Activated T-helper 17 cell treated with anti-CD3 and anti-CD28 coated beads, Interleukin-2, amount 50 U/mL, for 72 hours (primary cell): ENCODE measurements at places on chromosomes 5 and 9. TPM values are rescaled to one million over a fixed set of nuclear protein-coding genes. Genes with fewer than 3 reads are reported as not detected.
A peak's percentile ranks its signal among the peaks of the same experiment; 100 is the strongest.

The SLC6A7 gene
- total RNA-seq = not detected

The PCSK5 gene
- 3.8 TPM for total RNA-seq

The IL3 gene
- 9.0 TPM for total RNA-seq

The RNF208 gene
- 3.5 TPM for total RNA-seq

The PCDHGA6 gene
- 0.06 TPM for total RNA-seq

The TAF11L5 gene
- not detected for total RNA-seq

The PRDM9 gene
- not detected for total RNA-seq

The PCDHGB1 gene
- not detected for total RNA-seq

The NEURL1B gene
- 1.2 TPM for total RNA-seq

The PKD2L2 gene
- total RNA-seq = not detected

The MYOT gene
- total RNA-seq = not detected

The SLC22A4 gene
- 0.58 TPM for total RNA-seq

The PCDHGA7 gene
- not detected for total RNA-seq

The PTPN3 gene
- 0.82 TPM for total RNA-seq

The IFNA6 gene
- total RNA-seq = not detected

The FGFR4 gene
- 1.7 TPM for total RNA-seq

- peak; percentile 66 for ATAC-seq
These were observed at the start of gene TMEFF1 for GRCh38 chr9:100472788-100473275. TMEFF1 (plus strand) TSS chr9:100473149; CDS start chr9:100473545, 396 bp downstream.

DNA sequence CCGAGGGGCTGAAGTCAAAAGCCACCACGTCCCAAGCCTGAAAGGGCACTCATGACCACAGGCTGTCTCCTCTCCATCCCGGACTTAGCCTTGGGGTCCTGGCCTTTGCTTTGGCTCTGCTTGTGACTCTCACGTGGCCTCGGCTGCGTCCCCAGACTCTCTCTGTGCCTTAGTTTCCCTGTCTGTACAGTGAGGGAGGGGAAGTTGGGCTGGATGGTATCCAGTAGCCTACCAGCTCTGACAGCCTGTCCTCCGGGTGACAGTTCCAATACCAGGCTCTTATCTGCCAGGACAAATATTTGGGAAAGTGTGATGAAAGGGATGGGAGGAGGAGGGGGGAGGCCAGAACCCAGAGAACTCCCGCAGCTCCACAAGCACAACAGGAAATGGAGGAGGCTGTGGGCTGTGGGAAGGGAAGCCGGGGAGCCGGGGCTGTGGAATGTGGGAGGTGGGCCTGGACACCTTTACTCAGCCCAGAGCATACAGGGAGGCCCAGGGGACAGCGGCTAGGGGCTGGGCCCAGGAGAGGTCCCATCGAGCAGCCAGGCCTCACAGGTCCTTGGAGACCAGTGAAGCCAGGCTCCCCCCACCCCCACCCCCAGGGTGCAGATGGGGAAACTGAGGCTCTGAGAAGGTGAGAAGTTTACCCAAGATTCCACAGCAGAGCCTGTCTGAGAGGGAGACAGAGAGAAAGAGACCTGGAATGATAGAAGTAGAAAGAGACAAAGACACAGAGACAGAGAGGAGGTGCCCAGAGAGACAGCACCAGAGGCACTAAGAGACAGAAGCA, 18.3 kb downstream of the PDGFRB start:
- ATAC-seq = no peak

DNA sequence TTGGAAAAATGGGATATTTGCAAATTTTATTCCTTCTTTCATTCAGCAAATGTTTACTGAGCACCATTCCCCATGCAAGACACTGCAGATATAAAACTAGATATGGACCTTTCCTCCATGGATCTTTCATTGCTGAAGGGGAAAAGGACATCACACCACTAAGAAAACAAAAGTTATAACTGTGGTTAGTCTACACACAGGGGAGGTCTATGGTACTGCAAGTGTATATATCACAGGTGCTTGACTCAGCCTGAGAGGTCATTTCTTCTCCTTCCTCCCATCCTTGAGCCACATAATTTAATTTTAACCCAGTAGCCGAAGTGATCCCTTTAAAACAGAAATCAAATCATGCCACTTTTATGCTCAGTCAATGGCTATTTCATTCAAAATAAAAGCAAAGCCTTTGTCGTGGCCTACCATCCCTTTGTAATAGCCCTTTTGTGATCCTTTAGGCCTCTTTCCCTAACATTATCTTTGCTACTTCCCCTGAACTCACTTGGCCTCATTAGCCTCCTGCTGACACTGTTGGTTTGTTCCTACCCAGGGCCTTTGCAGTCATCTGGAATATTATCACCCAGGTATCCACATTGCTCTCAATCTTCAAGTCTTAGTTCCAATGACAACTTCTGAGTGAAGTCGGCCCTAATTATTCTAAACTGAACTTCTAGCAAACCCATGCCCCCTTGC, 213.2 kb downstream of the GABRB2 start:
- ATAC-seq = no peak

DNA sequence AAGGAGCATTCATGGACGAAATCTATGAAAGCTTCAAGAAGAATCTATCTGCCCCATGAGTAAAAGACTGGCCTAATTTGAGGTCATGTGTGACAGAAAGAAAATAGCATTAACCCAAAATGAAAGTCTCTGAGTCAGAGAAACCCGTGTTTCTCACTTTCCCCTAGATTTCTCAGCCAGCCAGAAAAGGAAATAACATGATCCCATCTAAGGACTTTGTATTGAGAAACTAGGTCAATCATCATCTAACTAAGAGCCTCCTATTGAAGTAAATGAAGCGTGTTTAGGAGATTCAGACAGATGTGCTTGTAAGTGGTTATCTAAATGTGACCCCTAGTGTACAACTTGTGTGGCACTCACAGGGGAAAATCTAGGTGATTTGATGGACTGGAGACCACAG, 77.3 kb upstream of the ZNF366 start:
- peak; percentile 92 for ATAC-seq

DNA sequence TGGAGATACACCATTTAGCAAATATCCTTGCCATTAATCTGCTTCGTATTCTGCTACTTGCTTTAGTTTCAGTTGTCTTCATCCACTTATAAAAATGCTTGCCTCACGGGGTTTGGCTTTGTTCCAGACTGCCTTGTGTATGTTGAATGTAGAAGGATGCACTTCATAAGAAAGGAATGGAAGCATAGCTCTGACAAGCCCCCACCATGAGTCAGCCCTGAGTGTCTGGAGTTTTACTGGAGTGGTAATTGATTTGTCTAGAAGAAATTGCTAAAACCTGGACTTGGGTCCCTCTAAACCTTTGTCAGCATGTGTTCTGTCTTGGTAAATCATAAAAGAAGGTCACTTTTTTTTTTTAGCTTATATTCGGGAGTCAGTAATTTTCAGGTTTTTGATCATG, 4.6 kb downstream of the TEX48 start:
- ATAC-seq = no peak

DNA sequence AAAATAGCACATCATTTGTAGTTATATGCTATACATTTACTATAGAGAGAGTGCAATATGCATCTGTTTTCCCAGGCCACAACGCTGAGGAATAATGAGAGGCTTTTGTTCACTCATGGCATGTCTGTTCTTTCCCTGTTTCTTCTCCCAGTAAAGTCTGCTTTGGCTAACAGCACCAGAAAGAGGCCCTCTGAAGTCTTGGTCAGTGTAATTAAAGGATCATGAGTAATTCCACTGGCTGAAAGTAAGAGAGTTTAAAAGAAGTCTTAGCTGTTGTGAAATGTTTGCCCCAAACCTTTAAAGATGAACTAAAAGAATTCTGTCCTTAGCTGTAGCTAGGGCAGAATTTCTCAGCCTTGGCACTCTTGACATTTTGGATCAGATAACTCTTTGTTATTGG, 228.8 kb downstream of the TLE4 start:
- ATAC-seq = no peak

GRCh38 chr9:95607507-95607906, 90.7 kb upstream of the PTCH1 start:
- ATAC-seq = no peak

GRCh38 chr9:21836437-21837161, 34.2 kb downstream of the MTAP start:
- ATAC-seq = peak; percentile 60

GRCh38 chr9:92163276-92163675, 48.1 kb upstream of the SPTLC1 start:
- ATAC-seq = no peak

DNA sequence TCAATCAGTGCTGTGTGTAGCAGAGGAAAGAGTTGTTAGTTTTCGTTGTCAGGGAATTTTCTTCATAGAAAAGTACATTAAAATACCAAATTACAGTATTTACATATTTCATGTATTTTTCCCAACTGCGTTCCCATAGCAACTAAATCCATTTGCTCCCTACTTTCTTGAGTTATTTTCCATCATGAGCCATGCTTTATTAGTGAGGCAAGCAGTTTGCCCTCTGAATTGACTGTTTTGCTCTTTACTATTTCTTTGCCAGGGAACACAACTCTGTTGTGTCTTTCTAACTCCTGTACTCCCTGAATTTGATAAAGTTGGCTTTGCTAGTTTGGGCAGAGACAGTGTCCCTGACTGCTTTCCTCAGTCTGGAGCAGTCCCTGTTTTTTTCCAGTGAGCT, 276.2 kb upstream of the SLC30A5 start:
- ATAC-seq = no peak

DNA sequence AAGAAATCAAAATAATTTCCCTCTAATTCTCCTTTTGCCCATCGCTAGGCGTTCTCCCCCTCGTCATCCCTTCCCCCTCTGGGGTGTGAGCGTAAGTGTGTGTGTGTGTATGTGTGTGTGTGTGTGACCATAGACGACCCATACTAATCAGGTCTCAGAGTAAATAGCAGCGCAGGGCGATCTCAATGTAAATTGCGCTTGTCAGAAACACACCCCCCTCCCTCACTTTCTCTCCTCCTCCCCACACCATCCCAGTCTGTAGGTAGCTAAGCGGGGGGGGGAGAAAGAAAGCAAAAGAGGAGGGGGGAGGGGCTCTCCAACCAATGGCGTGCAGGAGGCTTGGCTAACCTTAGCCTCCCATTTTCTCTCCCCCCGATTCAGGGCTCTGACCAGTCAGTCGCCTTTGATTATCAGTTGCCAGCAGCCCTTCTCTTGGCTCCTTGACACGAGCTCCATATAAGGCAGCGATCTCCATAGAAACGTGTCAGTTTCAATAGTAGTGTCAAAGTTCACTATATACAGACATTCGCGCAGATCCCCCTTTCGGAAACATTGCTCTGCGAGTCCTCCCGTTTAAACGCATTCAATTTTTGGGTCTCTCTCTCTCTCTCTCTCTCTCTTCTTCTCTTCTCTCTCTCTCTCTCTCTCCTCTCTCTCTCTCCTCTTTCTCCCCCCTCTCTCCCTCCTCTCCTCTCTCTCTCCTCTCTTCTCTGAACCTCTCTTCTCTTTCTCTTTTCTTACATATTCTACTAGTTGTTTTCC, at the start of gene NR2F1:
TSS of gene NR2F1 (plus strand) at position 546 of the 762 bp plus-strand sequence. CDS start 1,802 bp downstream, outside the sequence.
- ATAC-seq = no peak

- ATAC-seq = no peak
These were observed 364.4 kb upstream of the KIF2A start for GRCh38 chr5:61941637-61942036.

DNA sequence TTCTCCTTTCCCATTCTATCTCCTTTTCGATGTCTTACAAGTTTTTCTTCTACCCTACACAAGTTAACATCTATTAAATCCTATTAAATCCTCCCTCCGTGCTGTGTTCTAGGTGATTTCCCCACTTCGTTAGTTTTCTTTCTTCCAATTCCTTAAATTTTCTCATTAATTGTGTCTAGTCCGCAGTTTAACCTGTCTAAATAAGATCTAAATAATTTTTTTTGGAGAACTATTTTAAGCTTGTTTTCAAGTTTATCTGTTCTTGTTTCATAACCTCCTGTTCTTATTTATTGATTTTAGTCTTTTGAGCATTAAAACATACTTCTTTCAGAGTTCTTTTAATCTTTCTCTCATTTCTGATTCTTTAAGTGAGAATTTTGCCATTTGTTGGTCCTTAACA, 109.3 kb downstream of the UHRF2 start:
- no peak for ATAC-seq

- peak; percentile 76 for ATAC-seq
These were observed 75.2 kb downstream of the LMNB1 start for GRCh38 chr5:126852091-126852571.

GRCh38 chr9:135297456-135298075, 182.0 kb upstream of the PPP1R26 start:
- ATAC-seq = no peak

DNA sequence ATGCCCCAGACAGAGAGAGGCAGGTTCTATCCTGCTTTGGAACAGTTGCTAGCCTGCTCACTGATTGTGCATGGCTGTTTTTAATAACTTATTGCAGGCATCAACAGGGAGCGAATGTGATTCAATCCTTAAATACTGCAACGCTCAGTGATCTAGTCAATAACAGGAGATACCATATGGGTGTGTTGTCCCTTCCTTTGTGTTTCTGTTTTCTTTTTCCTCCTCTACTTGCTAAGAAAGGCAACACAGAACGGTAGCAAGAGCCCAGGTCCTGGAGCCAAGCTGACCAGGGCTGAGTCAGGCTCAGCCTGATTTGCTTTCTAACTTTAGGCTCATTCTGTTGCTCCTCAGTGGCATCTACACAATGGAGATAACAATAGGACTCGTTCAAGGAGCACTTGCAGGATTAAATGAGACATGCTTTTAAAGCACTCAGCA, 98.6 kb upstream of the EQTN start:
- no peak for ATAC-seq

DNA sequence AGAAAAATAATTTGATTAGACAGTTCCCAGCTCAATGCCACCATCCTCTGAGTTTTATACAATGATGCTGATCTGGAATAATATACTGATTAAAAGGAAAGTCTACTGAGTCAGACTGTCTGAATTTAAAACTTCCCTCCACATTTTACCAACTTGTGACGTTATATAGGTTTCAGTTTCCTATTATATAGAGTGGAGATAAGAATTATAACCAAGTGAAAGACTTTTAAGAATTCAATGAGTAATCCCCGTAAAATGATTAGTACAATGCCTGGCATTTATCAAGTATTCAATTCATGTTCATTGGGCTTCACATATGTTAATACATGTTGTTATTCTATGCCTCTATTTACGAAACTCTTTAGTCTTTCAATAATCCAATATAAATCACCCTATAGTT, 166.0 kb downstream of the CDH9 start:
- ATAC-seq = no peak

- ATAC-seq = no peak
These were observed 36.4 kb upstream of the UBQLN1 start for GRCh38 chr9:83744206-83744605.

- no peak for ATAC-seq
These were observed 122.5 kb downstream of the TMEM174 start for GRCh38 chr5:73295447-73295846.

- no peak for ATAC-seq
These were observed 27.3 kb downstream of the NME5 start for GRCh38 chr5:138111937-138112336.

DNA sequence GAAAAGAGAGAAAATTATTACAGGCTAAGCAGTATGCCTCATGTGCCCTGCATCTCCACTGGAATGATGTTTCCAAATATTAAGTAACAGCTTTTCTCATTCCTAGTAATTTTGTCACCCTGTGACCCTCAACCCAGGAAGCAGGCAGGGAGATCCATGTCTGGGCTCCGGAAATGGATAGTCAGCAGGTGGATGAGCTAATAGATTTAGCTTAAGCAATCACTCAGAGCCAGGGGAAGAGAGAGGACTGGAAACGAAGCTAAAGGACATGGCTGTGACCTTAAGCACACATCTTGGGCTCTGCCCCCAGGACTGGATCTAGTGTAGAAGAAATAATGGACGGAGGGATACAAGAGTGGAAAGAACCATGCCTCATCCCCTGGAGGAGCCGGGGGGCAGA, 89.5 kb downstream of the ARSB start:
- no peak for ATAC-seq

GRCh38 chr5:67577424-67577823, 380.8 kb upstream of the CD180 start:
- no peak for ATAC-seq

- ATAC-seq = no peak
These were observed 96.6 kb downstream of the UBAP2 start for GRCh38 chr9:33952066-33952465.

- ATAC-seq = peak; percentile 60
These were observed 85.5 kb downstream of the TEK start for GRCh38 chr9:27194401-27195091.
